Amniotic epithelial cell (primary cell): ENCODE measurements at places on chromosomes 3 and 15.

GRCh38 chr3:170425491-170426239 lies 7.0 kb downstream of the CLDN11 start:
- DNase-seq: no peak

- no peak for DNase-seq
These were observed 166.0 kb upstream of the LPP start for GRCh38 chr3:187987924-187988323.

- no peak for DNase-seq
These were observed 50.5 kb downstream of the CCNB2 start for GRCh38 chr15:59155431-59155830.

DNA sequence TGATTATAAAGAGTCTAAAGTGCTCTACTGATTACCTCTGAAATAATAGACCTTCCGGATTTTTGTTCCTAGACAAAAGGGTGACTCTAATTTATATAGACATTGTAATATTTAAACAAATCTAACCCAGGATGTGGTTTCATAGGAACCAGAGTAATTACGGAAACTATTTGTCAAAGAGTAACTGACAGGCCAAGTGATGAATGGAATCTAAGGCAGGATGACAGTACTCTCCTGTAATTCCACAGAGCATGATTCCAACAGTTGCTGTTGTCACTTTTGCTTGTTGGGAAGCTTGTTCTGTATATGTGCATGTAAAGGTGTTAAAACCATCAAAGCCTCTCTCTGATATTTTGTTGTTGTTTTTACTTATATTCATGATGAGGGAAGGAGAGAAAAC lies 1141.0 kb downstream of the IGSF11 start:
- DNase-seq: no peak

- peak; percentile 11 for DNase-seq
These were observed 57.3 kb downstream of the NECTIN3 start for GRCh38 chr3:111128884-111129283.
